GM19239 (cell line): ENCODE measurements at places on chromosomes 2 and 18.

GRCh38 chr2:241035818-241036396 lies 37.5 kb downstream of the SNED1 start:
- DNase-seq: no peak

DNA sequence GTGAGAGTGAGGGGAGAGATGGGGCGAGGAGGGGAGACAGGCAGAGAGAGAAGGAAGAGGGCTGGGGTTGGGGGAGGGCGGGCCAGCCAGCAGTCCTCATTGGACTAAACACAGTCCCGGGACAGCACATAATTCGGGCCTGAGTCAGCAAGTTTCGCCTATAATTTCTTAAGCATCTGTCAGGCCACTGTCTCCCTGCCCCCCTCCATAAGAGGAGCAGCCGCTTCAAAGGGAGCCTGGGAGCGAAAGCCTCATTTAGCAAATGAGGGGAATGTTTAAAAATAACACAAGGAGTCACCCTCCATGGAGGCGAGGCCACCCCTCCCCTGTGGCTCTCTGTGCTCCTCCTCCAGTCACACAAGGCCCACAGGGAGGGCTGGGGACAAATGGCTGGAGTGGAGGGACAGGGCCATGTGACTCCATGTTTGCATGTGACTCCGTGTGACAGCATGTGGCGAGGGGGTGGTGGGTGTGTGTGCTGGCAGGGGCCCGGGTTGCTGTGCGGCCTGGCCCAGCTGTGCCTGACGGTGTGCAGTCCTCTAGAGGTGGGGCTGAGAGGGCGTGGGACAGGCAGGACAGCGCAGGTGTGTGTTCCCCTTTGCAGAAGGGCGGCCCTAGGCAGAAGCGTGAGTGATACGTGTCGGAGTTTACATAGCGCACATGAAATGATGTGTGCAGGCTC lies 162.4 kb downstream of the CELF4 start:
- no peak for DNase-seq

DNA sequence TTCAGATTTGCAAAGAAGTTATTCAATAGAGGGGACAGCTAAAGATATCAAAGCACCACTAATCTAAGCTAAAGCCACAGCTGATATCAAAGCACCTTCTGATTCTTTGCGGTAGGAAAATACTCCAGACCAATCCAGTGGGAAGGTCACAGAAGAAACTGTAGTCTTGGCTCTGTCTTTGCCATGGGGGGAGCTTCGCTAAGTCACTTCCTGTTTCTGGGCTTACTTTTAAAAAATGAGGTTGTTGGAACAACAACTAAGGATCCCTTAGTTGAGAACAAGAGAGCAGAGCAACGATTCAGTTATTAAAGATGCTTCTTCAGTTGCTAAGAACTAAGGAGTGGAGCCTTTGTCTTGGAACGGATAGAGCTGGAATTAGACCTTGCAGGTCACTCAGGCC lies 12.2 kb downstream of the LPIN1 start:
- no peak for DNase-seq

DNA sequence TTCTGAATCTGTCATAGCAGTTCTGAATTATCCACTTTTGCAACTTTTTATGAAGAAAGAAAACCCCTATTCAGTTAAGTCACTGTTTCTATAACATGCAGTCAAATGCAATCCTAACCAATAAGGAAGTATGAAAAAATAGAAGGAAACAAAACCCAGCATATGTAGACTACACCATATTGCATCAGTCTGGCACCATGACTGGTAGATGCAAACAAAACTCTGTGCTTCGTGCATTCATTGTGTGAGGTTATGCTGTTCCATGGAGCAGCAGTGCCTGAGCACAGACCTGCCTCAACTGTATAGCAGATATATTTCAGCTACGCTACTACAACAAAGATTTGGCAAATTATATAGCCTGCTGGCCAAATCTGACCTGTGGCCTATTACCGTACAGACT lies 325.5 kb downstream of the LRP1B start:
- DNase-seq: no peak

DNA sequence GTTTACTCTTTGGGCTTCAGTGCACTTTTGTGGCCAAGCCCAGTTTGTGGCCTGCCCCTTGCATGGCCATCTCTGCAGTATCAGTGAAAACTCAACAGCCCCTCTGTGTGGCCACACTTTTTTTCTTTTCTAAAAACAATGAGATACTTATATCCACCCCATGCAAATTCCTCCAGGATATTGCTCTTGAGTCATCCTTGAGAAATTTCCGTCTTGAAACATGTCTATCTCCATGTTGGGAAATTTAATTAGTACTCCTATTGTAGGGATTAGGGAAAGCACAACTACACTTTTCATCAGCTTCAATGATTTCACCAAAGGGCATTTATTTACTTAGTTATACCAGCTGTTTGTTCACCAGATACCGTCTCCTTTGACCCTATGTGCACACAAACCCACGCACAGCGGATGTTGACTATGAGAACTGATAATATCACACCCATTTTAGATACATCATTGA lies 993.1 kb downstream of the TSN start:
- DNase-seq: no peak

- no peak for DNase-seq
These were observed 32.1 kb upstream of the MAL start for GRCh38 chr2:94993176-94994062.

GRCh38 chr2:143786026-143786765 lies 657.0 kb downstream of the ARHGAP15 start:
- DNase-seq: no peak

DNA sequence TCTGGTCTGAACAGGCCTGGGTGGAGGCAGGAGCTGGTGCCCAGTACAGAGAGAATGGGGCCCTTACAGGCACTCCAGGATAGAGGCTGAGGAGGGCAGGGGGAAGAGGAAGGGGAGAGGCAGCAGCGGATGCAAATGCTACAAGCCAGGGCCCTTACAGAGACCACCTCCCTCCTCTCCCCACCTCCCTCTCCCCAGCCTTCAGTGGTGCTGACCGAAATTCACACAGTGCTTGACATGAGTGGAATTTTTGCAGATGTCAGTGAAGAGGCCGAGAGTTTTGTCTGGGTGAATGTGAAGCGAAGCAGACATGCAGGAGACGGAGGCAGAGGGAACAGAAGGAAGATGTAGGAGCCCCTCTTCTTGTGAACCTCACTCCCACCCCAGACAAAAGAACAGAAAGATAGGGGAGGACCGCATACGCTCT lies 31.9 kb downstream of the CIB4 start:
- DNase-seq: no peak

DNA sequence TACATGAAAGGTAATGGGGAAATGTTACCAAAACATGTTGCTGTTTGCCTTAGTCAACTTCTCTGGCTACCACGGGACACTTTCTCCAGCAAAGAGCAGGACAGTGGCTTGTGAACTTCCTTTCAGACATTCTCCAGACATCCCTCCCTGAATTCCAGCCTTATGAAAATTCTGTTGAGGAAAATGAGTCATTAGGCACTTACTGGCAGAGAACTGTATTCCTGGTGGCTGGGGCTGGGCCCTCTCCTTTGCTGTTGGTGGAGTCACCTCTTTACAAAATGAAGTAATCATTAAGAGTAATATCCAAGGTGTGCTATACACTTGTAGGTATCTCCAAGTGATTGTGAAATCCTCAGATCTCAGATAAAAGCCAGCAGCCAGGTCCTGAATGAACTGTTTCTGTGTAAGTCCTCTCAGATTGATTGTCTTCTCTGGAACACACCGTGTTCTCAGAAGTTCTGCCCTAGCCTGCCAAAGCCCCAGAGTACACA lies 1.3 kb upstream of the FAP start:
- no peak for DNase-seq
